ENCODE measurements at places on chromosomes 16 and 17.

GRCh38 chr16:88639231-88640038, 1.1 kb downstream of the IL17C start:
- peak; percentile 88 for DNase-seq

- no peak for DNase-seq
Observed at GRCh38 chr16:60432472-60432871, 1603.8 kb downstream of the CDH8 start.

DNA sequence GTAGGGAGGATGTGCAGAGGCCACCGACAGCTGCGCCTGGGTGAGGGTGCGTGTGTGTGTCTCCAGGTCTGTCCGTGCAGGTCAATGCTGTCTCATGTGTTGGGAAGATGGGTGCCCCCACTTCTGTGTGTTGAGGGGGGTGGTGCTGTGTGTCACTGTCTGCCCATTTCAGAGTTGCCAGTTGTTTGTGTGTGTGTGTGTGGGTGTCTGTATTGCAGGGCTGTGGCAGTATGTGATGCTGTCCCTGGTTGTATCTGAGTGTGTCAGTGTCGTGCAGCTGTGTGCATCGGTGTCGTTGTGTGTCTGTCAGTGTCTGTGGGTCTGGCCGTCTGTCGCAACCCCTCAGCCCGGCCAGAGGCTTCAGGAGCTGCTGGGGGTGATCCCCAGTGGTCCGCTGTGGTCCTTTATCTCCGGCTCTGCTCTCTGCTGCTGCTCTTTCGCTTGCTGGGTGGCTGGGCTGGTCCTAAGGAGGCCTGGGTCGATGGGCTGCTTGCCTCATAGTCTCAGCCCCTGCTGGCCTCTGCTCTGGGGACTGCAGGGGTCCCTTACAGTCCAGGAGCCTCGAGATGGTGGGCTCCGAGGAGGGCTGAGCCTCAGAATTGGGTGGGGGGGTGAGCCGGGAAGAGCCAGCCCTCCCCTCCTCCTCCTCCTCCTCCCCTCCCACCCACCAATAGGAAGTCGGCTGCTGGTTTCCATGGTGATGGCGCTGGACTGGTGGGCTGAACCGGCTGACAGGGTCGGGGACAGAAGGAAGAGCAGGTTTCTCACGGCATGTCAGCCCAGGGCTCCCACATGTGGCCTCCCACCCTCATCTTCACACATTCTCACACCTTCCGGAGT, at the start of gene TSPOAP1:
TSPOAP1 (minus strand) TSS at position 601 of the 840 bp plus-strand sequence. CDS start 875 bp downstream, outside the sequence.
- DNase-seq: peak; percentile 72

DNA sequence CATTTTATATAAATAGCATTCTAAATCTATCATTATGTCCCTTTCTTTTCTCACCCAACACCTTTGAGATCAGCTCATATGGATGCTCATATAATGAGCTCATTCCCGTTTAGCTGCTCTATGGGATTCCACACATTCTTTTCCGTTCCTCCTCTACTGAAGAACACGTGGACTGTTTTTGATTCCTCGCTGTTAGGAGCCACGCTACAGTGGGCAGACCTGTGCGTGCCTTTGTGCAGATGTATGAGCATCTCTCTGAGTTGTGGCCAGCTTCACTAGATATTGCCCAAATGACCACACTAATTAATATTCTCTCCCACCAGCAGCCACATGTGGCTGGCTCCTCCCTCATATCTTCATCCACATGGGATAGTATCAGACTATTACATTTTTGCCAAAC, 6.0 kb upstream of the TNFRSF13B start:
- peak; percentile 8 for DNase-seq

DNA sequence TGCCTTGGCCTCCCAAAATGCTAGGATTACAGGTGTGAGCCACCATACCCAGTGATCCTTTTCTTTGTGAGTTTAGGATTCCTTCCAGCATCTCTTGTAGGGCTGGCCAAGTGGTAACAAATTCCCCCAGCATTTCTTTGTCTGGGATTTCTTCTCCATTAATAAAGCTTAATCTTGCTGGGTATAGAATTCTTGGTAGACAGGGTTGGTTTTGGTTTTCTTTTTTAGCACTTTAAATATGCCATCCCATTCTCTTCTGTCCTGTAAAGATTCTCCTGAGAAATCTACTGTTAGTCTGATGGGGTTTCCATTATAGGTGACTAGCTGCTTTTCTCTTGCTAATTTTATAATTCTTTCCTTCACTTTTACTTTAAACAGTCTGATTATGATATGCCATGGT, 173.0 kb upstream of the TOM1L1 start:
- no peak for DNase-seq

DNA sequence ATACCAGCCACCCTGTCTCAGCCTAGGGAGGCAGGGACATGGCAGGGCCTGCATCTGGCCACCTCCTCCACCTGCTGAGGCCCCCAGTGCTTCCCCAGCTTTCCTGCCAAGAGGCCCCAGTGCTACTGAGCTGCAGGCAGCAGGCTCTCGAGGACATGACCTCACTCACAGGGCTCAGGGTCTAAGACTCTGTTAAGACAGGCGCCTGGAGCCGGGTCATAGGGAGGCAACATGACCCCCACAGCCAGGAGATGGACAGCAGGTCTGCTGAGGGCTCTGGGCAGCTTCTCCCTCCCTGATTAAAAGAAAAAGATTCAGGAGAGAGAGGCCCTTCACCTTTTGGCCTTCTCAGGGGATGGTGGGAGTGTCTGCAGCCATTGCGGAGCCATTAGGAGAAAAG, 23.2 kb upstream of the FASN start:
- DNase-seq: no peak

DNA sequence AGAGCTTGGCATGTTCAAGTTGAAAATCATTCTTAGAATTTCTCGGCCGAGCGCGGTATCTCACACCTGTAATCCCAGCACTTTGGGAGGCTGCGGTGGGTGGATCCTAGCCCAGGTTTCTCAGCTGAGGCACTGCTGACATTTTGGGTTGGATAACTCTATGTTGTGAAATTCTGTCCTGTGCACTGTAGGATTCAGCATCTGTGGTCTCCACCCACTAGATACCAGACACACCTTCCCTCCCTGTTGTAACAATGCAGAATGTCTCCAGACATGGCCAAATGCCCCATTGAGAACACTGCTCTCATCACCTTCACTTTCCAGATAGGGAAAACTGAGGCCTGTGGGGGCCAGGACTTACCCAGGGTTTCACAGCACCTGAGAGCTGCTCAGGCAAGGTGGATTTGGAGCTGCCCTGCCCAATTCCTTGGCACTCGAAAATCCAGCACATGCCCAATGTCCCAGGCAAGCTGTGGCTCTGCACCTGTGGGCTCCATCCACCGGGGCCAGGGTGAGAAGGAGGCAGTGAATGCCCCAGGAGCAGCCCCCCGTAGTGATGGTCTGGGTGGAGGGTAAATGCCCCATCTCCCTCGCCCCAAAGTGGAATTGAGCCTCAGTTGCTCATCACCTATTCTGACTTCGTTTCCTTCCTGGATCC, 20.2 kb upstream of the TVP23A start:
- DNase-seq: no peak

DNA sequence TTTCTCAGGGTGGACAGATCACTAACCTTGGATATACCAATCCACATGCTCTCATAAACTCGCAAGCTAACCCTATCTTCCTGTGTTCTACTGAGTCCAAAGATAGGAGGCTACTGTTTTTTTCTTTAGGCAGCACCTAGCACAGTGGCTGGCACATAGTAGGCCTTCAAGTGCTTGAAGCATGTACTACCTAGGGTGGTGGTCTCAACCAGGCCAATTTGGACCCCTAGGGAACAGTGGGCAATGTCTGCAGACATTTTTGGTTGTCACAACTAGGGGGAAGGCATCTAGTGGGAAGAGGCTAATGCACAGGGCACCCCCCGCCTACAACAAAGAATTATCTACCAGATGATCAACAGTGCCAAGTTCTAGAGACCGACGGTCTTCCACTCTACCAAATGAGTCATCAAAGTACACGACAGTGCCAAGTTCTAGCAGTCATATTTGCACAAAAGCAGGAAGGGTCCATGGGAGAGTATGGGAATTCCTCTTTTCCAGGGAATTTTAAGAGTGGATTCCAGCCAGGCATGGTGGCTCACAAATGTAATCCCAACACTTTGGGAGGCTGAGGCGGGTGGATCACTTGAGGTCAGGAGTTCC, 390.3 kb downstream of the SLC39A11 start:
- no peak for DNase-seq
